ENCODE measurements at places on chromosomes 7 and 10.
A peak's percentile ranks its signal among the peaks of the same experiment; 100 is the strongest.

DNA sequence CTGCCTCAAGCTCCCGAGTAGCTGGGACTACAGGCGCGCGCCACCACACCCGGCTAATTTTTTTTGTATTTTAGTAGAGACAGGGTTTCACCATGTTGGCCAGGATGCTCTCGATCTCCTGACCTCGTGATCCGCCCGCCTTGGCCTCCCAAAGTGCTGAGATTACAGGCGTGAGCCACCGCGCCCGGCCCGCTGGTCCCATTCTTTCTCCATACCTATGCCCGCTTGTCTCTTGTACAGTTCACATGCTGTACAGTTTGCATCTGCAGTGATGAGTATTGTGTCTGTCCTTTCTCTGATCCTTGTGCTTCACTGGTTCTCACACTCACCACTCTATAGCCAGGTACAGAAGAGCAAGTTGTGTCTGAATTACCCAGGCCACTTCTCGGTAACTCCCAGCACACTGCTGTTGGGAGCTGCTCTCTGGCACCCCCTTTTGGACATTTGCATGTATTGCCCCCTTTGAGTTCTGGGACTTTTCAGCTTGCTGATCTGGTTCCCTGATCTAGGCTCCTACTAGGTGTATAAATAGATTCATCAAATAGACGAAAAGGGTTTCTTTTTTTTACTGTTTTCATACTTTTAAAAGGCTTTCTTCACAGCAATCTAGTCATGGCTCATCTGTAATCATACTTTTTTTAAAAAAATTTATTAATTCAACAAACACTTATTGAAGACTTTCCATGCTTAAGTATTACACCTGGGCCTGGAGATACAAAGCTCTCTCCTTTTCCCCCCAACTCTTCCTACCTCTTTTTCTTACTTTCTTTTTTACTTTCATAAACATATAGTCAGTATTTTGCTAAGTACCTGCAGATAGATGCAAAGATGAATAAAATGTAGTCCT, 53.5 kb downstream of the AOAH start:
- DNase-seq: peak; percentile 71

DNA sequence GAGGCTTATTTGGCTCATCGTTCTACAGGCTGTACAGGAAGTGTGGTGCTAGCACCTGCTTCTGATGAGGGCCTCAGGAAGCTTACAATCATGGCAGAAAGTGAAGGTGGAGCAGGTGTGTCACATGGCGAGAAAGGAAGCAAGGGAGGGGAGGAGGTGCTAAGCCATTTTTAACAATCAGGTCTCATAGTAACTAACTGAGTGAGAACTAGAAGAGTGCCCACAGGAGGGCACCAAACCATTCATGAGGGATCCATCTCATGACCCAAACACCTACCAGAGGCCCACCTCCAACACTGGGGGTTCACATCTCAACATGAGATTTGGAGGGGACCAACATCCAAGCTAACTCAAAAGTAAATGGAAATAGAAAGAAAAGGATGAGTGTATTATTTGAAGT, 78.1 kb downstream of the CXCL12 start:
- no peak for DNase-seq

- DNase-seq: no peak
Measured at GRCh38 chr10:121452581-121452980, 145.7 kb downstream of the FGFR2 start.

GRCh38 chr7:77808517-77808916, 9.9 kb downstream of the PHTF2 start:
- no peak for DNase-seq

GRCh38 chr10:63083904-63084689, 49.0 kb upstream of the NRBF2 start:
- DNase-seq: peak; percentile 78

- DNase-seq: peak; percentile 14
Measured at GRCh38 chr10:132388891-132389432, 8.0 kb upstream of the PWWP2B start.

- no peak for DNase-seq
Measured at GRCh38 chr10:3955493-3955892, 170.5 kb upstream of the KLF6 start.

DNA sequence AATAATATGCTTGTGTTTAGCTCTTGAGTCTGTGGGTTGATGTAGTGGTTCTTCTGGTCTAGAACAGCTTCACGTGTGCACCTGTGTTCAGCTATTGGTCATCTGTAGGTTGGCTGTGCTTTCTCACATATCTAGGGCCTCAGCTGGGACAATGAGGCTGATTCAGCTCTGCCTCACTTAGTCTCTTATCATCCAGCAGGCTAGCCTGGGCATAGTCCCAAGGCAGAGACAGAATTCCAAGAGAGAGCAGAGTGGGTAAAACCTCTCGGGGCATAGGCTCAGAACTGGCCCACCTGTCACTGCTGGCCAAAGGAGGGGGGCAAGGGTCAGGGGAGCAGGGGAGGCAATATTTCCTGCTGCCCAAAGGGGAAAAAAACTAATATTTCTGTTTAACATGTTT, 32.0 kb upstream of the MXI1 start:
- DNase-seq: no peak

GRCh38 chr10:59907918-59908807, 1.8 kb upstream of the CCDC6 start:
- peak; percentile 65 for DNase-seq

DNA sequence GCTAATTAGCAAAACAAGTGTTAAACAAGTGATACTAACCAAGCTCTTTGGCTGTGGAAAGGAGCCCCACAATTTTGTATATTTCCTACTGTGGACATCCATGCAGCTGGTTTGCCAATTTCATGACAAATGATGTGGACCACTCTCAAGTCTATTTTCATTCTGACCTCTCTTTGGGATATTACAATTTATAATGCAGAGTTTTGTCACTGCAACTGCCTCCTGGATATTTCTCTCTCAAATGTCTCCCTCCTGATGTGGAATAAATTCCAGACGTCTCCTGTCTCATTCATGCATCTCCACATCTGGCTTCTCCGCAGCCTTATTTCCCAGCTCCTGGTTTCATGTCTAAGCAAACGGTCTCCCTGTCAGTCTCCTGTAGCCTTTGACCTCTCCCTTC, 80.6 kb upstream of the RHEB start:
- DNase-seq: no peak

GRCh38 chr7:150981644-150982043, 3.5 kb upstream of the KCNH2 start:
- no peak for DNase-seq

GRCh38 chr7:49038821-49039358, 114.5 kb downstream of the CDC14C start:
- no peak for DNase-seq

DNA sequence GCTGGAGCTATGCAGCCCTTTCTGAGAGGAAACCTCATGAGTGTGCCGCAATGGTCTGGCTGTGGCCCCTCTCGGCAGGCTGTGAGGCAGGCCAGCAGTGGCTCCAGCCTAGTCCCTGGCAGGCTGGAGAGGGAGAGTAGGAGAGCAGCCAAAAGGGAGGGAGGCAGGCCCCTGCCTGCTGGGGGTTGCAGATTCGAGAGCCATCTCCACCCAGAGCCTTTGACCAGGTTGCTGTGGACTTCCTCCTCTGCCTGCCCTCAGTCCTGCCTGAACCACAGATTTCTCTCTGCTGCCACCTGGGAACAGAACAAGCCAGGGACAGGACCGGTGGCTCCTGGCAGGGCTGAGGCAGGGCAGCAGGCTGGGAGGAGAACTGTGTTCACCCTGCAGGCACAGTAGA, 13.9 kb downstream of the PAX2 start:
- no peak for DNase-seq

- DNase-seq: no peak
Measured at GRCh38 chr7:130388671-130389070, 8.4 kb downstream of the CPA1 start.

- DNase-seq: no peak
Measured at GRCh38 chr7:26511866-26512265, 220.2 kb downstream of the SNX10 start.

GRCh38 chr10:84416245-84416555, 87.8 kb downstream of the CCSER2 start:
- DNase-seq: no peak

Data from midbrain (tissue), 1 donor.